Activated CD8-positive, alpha-beta memory T cell treated with anti-CD3 and anti-CD28 coated beads for 48 hours (primary cell): ENCODE measurements at places on chromosomes 16 and 17.

DNA sequence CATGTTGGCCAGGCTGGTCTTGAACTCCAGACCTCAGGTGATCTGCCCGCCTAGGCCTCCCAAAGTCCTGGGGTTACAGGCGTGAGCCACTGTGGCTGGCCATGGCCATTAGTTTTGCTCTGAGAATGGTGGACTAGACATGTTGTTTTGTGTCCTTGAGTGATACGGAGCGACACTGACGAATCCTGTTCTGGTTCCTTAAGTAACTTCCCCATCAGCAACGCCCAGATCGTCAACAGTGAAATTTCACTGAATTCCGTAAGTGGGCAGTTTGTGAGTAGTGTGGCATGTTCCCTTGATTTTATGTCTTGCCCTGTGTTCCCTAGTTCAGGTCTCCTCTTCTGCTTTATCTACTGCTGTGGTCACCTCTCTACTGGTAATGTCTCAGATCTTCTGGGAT lies 67.4 kb downstream of the SNX29 start:
- no peak for DNase-seq

DNA sequence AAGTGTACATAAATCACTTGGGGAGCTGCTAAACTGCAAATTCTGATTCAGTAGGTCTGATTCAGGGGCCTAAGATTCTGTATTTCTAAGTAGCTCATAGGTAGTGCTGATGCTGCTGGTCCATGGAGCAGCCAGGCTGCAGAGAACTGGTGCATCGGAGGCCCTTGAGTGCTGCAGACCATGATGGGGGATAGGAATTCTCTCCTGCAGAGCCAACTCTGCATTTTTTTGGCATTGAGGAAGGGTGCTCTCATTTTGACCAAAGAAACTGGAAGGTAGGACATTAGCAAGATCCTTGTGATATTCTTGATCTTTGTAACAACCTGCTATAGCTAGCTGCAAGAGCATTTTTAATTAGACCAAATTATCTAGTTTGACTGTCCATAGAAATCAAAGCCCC lies 4.7 kb downstream of the HOXB2 start:
- DNase-seq: no peak

DNA sequence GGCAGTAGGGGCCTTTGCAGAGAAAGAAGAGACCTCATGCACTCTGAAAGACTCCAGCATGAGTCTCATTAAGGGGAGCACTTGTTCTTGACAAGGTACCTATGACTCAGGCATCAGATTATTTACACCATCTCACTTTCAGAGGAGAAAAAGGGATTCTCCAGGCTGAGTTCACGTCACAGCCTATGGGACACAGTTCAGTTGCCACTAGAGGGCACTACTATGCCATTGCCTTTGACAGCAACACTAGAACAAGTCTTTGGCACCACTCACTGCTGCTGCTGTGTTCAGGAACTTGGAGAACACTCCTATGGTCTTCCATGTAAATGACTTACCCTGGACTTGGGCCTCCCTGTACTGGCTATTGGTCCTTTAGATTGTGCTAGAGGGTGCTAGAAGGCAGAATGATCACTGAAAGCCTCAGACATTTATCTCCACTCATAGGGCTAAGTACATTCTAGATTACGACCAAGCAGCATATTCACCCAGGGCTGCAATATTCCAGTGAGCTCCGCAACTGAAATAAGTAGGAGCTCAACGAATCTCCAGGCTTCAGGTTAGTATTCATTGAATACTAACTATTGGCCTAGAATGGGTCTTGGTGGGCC lies 225.1 kb upstream of the CA10 start:
- peak; percentile 1 for DNase-seq

GRCh38 chr17:45144199-45145034 lies 3.9 kb upstream of the HEXIM1 start:
- no peak for DNase-seq

- no peak for DNase-seq
These were observed at the start of gene EMP2 for GRCh38 chr16:10579965-10580882. EMP2 (minus strand) TSS chr16:10580598; CDS start chr16:10547617, 32,981 bp downstream.

DNA sequence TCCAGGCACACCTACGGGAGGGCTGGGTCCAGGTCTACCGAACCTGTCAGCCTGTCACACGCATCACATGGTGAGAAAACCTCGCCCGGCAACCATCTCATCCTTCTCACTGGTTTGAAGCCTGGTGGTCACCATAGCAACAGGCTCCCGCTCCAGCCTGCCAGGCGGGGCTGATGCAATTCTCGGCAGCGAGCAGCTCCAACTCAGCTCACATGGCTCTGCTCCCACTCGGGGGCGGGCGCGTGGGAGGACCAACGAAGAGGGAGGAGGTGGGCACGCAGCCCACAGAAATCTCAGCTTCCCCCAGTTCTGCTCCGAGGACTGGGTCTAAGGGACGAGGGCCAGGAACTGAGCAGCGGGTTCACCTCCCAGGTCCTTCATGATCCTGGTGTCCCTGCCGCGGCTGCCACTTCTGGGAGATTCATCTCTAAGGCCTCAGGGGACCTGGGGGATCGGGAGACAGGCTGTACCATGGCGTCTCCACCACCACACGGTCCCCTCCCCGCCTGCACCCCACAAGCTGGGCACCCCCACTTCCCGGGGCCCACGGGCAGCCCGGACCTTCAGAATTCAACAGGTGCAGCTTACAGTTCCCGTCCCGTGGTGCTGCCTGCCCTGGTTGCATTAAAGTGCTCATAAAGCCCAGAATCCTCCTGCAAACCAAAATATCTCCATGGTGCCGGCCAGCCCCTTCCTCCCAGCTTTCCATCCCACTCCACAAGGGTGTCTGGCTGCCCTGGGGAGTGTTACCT lies 25.8 kb downstream of the ABR start:
- DNase-seq: no peak

DNA sequence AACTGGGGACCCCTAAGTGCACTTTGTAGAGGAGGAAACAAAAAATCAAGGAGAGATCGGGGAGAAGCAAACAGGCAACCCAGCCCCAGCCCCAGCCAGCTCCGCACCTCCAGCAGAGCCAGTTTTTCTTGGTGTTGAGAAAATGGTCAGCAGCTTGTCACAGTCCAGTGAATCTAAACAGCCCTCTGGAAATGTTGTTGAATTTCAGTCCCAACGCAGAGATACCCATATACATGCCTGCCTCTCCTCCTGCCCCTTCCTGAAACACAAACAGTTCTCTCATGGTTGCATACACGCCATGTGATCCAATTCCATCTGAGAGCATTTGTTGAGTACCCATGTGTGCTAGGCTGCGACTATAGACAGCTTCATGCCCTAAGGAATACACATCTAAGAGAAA lies 42.4 kb upstream of the LHX1 start:
- DNase-seq: no peak

DNA sequence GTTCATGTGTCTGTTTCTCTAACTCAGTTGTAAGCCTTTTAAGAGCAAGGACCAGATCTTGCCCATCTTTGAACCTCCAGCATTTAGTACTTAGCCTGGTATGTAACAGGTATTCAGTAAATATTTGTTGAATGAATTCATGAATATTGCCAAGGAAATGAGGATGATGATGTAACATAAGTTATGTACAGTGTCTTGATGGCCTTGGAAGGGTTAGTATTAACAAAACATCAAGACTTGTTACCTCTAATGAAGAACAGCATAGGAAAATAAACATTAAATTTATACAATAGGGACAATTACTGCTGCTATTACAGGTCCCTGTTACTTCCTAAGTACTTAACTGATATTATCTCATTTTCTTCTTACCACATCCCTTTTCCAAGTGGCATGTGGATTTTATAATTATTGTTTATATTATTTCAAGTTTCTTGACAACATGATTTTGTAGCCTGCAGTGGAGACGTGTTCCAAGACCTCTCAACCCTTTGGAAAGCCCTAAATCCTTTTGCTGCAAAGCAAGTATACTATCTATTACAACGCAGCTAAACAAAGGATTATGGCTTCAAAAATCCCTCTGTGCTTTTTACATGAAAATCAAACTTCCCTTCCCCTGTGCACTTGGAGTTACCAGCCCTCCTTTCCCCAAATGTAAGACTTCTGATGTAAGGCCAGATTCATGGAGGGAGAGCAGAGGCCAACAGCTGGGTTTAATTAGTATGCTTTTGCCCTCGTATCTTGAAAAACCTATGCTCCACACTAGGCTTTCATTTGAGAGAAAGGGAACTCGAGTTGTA lies 77.4 kb upstream of the SMIM36 start:
- no peak for DNase-seq

- DNase-seq: no peak
These were observed 129.9 kb downstream of the RAP1GAP2 start for GRCh38 chr17:2926019-2926650.

DNA sequence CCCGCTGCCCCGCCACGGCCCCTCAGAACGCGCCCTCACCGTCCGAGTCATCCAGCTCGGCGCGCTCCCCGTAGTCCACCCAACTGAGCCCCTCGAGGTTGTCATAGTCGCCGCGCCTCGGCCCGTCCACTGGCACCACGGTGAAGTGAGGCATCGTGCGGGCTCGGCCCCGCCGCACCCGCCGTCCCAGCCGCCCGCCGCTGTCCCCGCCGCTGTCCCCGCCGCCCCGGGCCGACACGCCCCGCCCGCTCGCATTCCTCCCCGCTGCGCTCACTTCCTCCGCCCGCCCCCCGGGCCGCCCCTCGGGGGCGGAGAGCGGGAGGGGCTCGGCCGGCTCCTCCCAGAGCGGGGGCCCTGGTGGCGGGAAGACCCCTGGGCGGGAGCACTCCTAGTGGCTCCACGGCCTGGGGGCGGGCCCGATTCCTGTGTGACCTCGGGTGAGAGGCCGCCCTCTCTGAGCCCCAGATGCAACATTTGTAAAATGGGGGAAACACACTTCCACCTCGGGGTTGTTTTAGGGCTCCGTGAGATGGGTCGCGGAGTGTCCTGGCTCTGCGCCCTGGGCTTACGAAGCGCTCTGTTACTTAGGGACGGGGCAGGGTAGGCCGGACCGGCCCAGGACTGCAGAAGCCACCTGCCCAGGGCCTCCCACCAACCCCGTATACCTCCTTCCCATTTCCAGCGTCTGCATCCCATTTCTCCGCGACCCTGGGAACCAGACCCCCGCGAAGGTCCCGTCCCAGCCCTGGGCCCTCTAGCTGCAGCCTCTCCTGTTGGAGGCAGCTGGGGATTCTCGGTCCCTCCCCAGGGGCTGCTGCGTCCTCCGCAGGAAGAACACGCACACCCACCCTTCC lies at the start of gene SLC12A4:
SLC12A4 (minus strand) TSS at position 238 of the 854 bp plus-strand sequence; CDS start at position 154, 84 bp downstream.
- peak; percentile 81 for DNase-seq

DNA sequence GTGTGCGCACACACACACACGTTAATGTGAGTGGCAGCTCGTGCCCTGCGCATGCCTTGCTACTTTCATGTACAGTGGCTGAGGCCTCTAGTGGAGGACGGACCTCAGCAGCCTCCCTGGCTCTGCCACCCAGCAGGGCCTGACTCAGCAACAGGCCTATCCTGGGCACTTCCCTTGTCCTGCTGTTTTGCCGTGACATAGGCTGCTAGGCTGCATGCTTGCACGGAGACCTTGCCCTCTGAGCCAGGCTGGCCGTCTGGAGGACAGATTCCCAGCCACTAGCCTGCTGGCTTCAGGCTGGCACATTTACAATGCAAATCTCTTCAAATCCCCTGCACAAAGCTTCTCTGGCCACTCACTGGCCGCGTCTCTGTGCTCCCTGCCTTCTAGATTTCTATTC lies 9.5 kb downstream of the RNF213 start:
- DNase-seq: no peak

DNA sequence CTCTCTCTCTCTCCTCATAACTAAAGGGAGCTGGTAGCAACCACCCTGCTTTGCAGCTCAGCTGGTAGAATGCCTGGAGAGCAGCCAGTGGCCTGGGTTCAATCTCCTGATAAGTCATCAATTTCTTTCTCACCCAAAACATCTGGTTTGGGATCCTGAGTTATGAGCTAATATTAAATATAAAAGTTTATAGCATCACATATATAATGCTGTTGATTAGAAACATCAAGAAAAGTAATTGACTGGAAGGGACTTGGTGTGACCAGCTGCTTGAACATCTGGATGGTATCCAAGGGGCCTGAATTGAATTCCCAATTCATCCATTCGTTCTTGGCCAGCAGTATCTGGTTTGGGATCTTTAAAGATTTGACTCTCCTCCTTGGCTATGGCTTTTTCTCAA lies 12.2 kb upstream of the ELAC2 start:
- DNase-seq: no peak

- DNase-seq: no peak
These were observed 54.8 kb downstream of the CDRT4 start for GRCh38 chr17:15412606-15413005.

DNA sequence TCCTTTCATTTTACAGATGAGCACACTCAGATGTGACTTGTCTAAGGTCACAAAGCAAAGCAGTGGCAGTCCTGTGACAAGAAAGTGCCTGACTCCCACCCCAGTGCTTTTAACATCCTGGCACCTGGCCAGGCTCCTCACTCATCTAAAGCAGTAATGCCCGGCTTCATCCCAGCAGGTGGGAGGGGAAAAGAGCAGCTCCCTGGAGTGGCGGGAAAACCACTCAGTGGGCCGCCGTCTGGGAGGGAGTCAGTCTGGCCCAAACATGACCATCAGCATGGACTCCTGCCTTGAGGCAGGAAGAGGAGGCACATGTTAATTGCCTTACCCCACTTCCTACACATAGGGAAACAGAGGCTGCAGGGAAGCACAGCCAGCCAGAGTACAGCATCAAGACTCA lies 2.6 kb downstream of the PCGF2 start:
- DNase-seq: no peak

DNA sequence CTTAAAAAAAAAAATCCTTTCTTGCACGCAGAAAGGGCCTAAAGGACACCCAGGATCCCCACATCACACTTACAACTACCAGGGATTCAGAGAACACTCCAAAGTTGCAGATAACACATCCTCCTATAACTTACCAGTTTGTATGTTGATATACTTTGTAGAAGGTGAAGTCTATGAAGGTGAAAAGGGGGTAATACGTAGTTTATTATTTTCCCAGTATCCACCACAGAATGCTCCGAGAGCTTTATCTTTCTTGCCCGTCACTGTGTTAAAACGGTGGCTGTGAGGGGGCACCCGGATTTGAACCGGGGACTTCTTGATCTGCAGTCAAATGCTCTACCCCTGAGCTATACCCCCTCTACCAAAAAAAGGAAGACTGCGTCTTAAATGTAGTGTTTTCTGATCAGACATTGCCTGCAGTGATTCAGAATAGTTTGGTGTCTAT lies 7.9 kb upstream of the RPL23 start:
- DNase-seq: no peak

GRCh38 chr16:57690782-57691471 lies 3.7 kb upstream of the DRC7 start:
- no peak for DNase-seq

- peak; percentile 47 for DNase-seq
These were observed 2.7 kb downstream of the NDUFAF8 start for GRCh38 chr17:81241648-81242420.
